ENCODE measurements at places on chromosomes 11 and 22.

GRCh38 chr11:70876685-70877084, 375.7 kb downstream of the SHANK2 start:
- DNase-seq: no peak

- no peak for DNase-seq
Observed at GRCh38 chr11:6622261-6623171, 3.3 kb upstream of the TPP1 start.

DNA sequence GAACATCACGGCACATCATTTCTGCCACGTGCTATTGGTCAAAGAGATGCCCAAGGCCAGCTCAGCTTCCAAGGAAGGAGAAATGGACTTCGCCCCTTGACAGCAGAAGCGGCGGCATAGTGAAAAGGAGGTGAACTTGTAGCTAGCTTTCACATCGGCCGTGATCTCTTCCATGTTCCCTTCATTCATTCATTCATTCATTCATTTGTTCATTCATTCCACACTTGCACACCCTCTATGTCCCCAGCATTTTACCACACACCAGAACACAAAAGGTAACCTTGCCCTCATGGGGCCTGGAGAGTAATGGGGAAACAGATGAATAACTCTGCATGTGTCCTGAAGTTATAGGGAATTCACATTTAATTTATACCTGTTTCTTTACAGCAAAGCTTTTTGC, 1.1 kb upstream of the CYTH4 start:
- no peak for DNase-seq

DNA sequence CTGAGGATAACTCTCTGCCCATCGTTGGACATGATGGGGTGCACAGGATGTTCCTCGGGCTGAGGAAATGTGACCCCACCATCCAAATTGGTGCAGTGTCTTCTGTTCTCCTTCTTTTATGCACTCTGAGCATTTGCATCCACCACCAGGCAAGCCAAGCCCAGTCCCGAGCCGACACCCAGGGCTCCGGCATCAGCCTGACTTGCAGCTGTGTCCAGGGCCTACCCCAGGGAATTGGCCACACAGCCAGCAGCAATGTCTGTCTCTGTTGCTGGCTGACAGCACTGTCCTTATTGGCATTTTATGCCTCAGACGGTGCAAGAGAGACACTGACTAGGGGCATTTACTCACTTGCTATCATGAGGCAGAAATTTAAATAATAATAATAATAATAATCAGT, 25.4 kb upstream of the CPT1A start:
- no peak for DNase-seq

GRCh38 chr11:6986487-6986886, 33.7 kb downstream of the ZNF214 start:
- no peak for DNase-seq

GRCh38 chr11:123702139-123702538, 39.3 kb downstream of the ZNF202 start:
- DNase-seq: no peak

- no peak for DNase-seq
Observed at GRCh38 chr11:10856689-10857458, 979 bp downstream of the ZBED5 start.

GRCh38 chr11:59644528-59644927, 24.3 kb downstream of the PATL1 start:
- no peak for DNase-seq

DNA sequence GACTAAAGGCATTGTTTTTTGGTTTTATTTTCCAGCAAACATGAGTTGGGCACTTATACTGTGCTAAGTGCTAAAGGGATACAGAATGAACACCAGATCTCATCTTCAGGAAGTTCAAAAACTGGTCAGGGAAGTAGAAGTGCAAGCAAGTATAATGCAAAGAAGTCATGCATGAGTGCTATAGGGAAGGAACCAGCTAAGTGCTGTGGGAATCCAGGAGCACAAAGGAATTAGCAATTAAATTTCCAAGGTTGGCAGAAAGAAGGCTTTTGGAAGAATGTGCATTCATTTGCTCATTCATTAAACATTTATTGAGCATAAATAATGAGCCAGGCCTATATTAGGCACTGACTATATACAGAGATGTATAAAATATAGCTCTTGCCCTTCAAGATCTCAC, 143.7 kb upstream of the ARHGAP42 start:
- no peak for DNase-seq

DNA sequence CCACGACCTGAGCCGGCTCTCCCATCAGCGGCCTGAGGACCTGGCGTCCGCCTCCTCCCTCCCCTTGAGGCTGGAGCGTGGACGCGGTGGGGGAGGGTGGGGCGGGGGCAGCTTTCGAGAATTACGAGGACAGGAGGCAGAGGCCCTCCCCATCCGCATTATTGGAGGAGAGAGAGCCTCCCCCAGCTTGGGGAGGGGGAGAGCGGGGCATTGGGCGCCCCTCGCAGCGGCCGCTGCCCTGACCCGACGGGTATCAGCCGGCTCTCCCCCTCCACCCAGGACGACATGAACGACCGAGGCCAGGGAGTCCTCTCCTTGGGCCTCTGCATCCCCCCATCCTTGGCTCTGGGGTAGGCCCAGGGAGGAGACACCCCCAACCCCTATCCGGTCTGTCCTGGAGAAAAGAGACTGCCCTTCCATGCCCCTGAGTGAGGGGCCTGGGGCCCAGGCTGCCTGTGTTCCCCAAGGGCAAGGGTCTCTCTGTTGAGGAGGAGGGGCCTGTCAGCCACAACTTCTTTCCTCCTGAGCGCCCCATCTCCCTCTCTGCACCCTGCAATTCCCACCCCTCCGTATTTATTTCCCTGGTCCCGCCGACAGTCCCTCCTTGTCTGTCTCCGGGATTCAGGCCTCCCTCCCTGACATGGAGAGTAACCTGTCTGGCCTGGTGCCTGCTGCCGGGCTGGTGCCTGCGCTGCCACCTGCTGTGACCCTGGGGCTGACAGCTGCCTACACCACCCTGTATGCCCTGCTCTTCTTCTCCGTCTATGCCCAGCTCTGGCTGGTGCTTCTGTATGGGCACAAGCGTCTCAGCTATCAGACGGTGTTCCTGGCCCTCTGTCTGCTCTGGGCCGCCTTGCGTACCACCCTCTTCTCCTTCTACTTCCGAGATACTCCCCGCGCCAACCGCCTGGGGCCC, 495 bp downstream of the GPR137 start:
- no peak for DNase-seq

DNA sequence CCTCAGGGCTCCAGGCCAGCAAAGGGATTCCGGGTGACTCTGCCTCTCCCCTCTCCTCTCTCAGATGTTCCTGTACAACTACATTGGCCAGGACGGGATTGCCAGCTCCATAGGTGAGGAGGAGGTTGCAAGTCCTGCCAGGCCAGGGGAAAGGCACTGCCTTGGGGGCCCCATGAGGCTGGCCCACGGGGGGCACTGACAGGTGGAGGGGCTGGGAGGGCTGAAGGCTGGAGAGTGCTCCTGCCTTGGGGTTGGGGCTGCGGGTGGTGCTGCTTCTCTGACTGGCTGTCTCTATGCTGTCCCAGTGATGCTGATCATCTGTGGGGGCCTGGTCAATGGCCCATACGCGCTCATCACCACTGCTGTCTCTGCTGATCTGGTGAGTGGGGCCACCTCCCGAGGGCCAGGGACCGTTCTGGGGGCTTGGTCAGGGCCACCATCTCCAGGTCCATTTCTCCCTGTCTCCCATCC, 21.7 kb downstream of the SLC37A2 start:
- no peak for DNase-seq

- no peak for DNase-seq
Observed at GRCh38 chr11:118894192-118894591, 10.5 kb downstream of the CXCR5 start.

GRCh38 chr22:44862981-44863860, 110.8 kb downstream of the ARHGAP8 start:
- no peak for DNase-seq

DNA sequence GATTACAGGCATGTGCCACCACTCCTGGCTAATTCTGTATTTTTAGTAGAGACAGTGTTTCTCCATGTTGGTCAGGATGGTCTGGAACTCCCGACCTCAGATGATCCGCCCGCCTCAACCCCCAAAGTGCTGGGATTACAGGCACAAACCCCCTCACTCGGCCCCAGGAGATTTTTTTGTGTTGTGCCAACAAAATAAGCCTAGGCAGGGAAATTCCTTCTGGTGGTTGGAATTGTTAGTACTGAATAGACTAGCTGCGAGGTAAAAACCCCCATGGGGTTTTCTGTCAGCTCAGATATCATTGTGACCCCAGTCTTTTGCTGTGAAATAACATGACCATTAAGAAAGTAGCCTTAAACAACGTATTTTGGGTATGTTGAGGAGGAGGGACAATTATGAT, 144.9 kb downstream of the BCR start:
- peak; percentile 61 for DNase-seq

- DNase-seq: no peak
Observed at GRCh38 chr11:74220376-74220775, 49.3 kb downstream of the PPME1 start.

DNA sequence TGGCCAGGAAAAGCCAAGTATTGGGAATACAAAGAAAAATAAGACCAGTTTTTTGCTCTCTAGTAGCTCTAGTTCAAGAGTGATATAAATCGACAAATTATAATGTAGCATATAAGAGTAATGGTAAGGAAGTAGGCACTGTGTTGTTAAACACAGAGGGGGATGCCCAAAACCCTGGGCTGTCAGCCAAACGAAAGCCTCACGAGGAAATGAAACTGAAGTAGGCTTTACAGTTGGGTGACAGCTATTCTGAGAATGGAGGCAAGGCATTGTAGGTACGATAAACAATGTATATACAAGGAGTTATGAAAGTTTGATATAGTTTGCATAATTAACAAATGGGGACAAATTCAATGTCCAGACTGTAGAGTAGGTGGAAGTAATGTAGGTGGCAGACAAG, 176.4 kb downstream of the FAM181B start:
- no peak for DNase-seq

- DNase-seq: no peak
Observed at GRCh38 chr22:44012162-44012561, 11.9 kb upstream of the PARVB start.

GRCh38 chr11:64243236-64243854, 2.5 kb downstream of the FKBP2 start:
- DNase-seq: no peak

- no peak for DNase-seq
Observed at GRCh38 chr11:47104261-47104950, 72.3 kb downstream of the ARFGAP2 start.

DNA sequence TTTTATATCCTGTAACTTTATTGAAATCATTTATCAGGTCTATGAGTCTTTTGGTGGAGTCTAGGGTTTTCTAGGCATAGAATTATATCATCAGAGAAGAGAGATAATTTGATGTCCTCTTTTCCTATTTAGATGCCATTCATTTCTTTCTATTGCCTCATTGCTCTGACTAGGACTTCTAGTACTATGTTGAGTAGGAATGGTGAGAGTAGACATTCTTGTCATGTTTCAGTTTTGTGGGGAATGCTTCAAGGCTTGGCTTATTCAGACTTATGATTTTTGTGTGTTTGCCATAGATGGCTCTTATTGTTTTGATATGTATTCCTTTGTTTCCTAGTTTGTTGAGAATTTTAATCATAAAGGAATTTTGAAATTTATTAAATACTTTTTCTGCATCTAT, 1078.3 kb downstream of the FAM181B start:
- no peak for DNase-seq

DNA sequence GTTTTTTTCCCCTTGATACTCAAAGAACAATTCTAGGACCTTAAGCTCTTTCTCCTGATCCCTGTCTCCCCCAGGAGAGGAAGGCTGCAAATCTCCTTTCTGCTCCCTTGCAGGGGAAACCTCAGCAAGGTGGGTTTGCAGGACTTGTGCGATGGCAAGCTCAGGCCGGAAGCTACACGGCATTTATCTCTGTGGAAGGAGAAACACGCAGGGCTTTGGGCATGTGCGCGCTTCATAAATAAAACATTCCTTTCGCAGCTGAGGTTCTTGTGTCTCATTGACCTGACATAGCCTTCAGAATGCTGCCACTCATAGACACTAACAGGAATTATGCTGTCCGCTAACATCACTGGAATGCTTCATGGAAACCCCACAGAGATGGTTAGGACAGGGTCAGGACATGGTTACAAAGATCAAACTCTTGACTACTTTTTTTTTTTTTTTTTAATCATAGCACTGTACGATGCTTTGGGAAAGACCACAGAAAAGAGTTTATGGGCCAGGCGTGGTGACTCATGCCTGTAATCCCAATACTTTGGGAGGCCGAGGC, 42.6 kb downstream of the SLN start:
- no peak for DNase-seq

- peak; percentile 39 for DNase-seq
Observed at GRCh38 chr11:34346551-34346950, 11.3 kb downstream of the ABTB2 start.

DNA sequence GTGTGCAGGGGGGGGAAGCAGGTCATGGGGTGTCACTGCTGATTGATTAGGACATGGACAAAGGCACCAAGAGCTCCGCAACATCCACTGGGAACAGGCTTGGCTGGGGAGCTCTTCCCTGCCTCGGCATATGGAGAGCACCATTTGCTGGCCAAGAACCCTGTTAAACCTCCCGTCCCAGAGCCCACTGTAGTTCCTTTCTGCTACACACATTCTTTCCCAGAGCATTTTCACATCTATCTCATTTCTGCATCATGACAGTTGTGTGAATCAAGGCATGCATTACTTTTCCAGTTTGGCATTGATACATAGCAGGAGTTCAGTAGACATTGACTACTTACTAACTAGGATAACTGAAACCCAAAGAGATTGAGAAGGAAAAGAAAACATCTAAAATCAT, 333.4 kb upstream of the B3GAT1 start:
- DNase-seq: no peak

DNA sequence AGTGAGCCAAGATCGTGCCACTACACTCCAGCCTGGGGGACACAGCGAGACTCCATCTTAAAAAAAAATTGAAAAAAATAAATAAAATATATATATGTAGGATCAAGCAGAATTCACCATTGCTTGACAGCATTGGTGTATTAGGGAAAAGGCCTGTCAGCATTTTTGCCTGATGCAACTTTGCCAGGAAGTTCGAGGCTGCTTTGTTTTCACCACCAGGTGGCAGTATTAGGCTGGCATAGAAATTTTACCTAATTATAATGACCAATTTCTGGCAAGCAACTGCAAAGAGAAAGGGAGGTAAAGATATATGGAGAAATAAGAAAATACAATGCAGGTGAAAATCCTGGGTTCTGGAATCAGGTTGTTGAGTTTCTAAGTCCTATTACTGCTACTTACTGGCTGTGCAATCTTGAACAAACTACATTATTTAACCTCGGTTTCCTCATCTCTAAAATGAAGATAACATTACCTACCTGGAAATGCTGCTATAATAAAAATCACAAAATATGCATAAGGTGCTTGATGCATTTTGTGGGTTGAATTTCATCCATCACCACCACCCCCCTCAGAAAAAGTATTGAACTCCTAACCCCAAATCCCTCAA, 24.7 kb downstream of the LAYN start:
- peak; percentile 93 for DNase-seq

DNA sequence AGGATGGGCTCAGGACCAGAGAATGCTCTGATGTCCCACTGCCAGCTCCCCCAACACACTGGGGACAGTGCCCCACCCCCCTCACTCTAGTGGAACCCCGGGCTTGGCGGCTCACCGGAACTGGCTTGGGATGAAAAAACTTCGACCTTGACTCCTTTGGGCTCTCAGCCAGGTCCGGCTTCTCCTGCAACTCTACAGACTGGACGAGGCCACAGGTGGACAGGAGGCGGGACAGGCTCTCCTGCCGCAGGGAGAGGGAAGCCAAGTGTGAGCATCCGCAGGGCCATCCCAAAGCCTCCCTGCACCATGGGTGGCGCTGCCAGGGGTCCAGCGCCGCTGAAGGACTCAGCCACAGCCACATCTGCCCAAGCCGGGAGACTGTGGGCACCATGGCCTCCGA, 3.7 kb downstream of the RRP7A start:
- DNase-seq: no peak

GRCh38 chr11:24142062-24142461, 354.8 kb upstream of the LUZP2 start:
- no peak for DNase-seq

All from lower leg skin (tissue), 4 donors.